ENCODE measurements at places on chromosomes 12 and 14.

DNA sequence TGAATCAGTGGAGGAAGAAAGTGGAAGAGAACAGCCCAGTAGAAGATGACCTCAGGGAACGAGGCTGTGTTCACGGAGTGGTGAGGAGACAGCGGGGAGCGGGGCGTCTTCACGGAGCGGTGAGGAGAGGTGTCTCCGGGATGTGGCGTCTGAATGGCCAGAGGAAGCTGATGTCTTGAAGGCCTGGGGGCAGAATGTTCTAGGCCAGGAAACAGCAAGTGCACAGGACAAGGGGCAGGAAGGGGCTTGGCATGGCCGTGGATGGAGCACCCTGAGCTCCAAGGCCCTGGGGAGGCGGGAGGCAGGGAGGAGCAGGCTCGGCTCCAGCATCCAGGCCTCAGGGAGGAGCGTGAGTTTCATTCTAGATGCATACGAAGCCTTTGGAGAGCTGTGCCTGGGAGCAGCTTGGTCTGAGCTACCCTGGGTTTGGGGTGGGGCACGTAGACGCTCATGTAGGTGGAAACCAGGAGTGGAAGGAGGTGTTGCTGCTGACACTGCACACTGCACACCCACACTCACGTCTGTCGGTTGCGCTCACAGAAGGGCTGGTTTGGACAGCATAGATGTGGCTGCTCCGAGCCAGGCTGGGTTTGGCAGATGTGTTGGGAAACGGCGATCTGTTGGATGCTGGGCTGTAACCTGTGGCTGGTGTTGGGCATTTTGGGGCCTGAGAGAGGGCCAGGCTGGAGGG lies 131.6 kb downstream of the ADGRD1 start:
- no peak for DNase-seq

DNA sequence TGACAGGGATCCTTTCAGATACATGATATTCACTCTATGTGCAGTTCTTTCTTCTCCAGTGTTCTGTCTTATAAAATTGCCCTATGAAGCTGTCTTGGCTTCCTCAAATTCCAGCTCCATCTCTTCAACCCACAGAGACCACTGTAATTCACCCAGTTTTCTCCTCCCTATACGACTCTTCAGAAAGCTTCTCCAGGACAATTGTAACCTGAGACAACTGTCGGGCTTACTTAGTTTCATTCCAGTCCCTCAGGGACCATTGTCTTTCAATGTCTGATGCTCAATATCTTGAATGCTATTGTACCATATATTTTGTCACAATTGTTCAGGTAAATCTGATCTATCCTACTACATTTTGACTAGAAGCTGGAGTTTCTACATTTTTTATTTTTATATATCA lies 345.3 kb downstream of the RPL10L start:
- DNase-seq, result no peak

DNA sequence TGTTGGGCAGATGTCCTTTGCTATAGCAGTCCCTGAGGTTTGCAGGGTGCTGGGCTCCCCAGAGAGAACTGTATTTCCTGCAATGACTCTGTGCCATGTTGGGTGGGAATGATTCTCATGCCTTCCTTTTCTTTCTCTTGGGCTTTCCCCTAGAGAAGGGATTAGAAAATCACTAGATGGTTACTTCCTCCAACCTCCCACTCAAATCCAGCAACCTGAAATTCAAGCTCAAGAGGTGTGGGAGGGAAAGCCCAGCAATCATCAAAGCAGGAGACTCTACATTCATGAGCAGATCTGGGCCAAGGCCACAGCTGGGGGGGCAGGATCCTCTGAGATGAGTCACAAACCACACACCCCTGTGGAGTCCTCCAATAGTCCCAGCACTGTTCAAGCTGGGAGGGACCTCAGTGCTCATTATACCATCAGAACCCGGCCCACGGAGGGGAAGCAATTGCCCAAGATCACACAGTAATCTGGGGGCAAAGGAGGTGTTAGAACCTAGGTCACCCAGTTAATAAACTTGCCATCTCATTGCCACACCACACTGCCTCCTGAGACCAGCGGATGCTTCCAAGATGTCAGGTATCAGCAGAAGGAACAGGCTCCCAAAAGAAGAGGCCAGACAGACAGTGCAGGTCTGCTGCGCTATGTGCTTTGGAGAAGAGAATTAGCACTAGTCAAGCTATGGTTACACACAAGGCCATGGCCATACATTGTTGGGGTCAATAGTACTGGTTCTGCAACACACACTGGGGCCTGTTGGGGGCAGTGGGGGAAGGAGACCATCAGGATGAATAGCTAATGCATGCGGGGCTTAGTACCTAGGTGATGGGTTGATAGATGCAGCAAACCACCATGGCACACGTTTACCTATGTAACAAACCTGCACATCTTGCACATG lies 65.7 kb downstream of the TTC9 start:
- peak; percentile 96 for DNase-seq

GRCh38 chr14:91193069-91193468 lies 51.4 kb downstream of the GPR68 start:
- DNase-seq, result no peak

- no peak for DNase-seq
Observed at GRCh38 chr14:69366761-69367160, 31.3 kb downstream of the ERH start.

GRCh38 chr14:59688224-59689170 lies 111.9 kb upstream of the CCDC175 start:
- DNase-seq, result peak; percentile 50

DNA sequence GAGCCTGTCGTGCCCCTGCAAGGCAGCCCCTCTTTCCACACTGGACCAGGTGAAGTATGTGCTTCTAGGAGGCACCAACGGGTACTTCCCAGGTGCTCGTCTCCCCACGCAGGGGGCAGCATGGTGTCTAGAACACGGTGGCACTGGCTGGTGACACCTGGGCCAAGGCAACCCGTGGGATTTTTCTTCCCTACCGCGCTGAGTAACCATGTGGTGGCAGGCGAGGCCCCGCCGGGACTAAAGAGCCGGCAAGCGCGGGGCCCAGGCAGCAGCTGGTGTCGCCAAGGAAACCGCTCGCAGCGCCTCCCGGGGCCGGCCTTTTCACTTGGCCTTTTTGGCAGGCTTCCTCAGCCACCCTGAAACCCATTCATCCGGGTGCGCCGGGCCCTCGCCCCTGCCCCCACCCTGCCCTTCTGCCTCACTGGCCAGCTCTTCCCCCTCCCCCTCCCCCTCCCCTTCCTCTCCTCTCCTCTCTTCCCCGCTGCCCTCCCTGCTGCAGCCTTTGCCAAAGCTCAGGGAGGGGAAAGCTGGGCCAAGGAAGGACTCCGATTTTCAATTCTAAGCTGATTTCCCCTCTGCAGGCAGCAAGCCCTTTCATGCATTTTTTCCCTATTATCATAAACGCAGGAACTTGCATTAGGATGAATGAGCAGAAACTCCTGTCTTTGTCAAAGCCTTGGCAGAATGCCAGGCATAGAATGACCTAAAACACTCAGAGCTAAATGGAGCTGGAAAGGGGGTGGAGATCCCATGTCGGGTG lies 81.2 kb downstream of the IRF2BPL start:
- DNase-seq, result peak; percentile 92

GRCh38 chr14:24690492-24690891 lies 56.5 kb upstream of the GZMB start:
- no peak for DNase-seq

DNA sequence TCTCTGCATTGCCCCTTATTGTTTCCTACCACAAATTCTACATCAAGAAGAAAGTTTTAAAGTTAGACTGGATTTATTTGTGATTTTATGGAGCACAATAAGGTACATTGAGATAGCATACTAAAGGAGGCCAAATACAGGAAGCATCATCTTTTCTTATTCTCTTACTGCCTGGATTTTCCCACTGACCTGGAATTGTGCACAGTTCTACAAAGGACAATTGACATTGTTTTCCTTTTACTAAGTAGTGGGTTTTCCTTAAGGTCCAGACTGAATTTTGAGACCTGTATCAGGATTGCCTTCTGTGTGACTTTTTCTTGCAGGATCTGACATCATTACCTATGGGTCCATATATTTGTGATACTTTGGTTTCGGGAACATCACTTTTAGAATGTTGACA lies 18.8 kb upstream of the ZNF140 start:
- DNase-seq, result no peak

DNA sequence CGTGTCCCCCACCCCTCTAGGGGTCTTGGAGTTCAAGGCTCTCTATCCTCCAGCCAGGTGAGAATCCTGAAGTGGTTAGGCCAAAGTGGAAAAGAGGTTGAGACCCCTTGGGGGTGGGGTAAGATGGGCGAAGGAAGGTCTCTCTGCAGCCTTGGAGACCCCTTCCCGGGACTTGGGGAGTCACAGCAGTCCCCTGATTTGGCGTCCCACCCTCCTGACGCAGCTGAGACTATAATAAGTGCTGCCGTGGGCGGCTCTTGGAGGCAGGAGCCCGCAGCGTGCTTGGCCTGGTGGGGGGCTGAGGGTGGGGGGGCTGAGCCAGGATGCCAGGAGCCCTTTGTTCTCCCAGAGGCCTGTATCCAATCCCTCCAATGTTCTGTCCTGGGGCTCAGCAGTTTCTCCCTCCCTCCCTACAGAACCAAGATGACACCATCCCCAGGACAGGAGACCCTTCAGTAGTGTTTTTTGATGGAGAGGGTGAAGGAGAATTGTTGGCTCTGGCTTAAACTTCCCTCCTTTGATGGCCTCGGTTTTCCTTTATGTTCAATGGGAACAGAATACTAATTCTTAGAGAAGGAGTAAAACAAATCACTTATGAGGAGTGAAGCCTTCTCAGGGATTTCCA lies 1.5 kb upstream of the AGAP2 start:
- DNase-seq, result no peak

GRCh38 chr12:50924131-50924438 lies 28.3 kb upstream of the HIGD1C start:
- DNase-seq, result no peak

- DNase-seq, result no peak
Observed at GRCh38 chr12:46145881-46146280, 123.0 kb downstream of the SLC38A1 start.

- DNase-seq, result no peak
Observed at GRCh38 chr12:109612975-109613502, 39.4 kb downstream of the MVK start.

DNA sequence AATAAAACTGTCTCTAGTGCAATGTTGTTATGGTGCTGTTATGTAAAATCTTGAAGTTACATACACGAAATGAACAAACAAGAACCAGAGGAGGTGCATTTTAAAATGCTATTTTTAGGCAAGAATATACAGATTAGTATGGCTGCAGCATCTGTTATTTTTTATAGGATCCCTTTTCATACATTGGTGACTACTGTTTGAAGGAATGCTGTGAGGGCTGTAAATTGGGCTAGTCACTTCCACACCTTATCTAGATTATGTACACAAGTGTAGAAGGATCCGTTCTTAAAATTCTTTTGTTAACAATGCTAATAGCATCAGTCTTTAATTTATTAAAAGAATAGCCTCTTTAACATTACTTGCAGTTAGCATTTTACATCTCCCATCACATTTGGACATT lies 284.3 kb upstream of the MDGA2 start:
- peak; percentile 11 for DNase-seq

DNA sequence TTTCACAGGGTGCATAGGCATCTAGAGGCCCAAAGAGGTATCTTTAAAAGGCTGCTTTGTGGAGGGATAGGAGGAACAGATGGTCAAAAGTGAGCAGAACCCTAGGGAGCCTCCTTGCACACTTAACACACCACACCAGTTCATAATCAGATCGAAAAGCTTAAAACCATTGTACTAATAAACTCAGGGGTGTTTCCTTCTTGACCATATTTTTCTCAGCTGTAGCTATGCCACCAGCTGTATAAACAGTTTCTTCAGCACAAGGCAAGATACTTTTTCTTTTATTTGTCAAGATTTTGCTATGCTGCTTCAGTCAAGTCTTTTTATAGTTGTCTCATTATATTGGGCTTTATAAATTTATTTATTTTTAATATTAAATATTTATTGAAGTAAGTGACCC lies 88.7 kb downstream of the RIC8B start:
- no peak for DNase-seq

DNA sequence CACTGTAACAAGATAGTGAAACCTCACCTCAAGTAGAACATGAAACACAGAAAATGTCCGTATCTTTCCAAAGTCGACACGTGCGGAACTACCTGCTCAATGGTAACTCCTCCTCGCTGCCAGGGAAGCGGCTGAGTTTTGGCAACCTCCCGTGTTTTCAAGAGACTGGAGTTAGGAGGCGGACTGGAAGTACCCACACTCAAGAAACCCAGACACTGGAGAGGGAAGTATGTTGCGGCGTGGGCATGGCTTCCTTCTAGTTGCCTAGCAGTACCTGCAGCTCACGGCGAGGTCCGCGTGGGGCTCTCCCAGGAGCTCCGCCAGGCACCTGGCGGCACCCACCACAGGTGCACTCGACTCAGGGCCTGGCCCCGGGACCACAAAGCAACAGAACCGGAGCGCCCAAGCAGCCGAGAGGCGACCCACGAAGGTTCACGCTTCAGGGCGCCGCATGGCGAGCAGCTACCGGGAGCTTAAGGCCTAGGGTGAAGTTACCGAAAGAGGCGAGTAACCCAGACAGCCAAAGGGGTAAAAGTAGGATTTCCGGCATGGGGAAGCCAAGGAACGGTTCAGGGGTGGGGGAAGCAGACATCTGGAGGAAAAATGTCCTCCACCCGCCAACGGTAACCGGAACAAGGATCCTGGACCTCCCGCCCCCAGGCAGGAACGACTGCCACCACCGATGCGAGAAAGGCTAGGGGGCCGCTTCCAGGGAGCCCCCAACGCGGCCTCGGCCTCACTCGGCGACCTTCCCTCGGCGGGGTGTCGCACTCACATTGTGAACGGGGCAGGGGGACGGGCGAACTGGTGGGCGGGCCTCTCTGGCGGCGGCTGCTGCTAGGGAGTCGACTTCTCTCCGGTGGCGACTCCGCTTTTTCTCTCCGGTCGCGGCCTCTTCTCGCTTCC lies 608 bp downstream of the PTGES3 start:
- DNase-seq, result peak; percentile 62

GRCh38 chr14:96166461-96167223 lies 38.0 kb upstream of the BDKRB2 start:
- DNase-seq, result no peak

DNA sequence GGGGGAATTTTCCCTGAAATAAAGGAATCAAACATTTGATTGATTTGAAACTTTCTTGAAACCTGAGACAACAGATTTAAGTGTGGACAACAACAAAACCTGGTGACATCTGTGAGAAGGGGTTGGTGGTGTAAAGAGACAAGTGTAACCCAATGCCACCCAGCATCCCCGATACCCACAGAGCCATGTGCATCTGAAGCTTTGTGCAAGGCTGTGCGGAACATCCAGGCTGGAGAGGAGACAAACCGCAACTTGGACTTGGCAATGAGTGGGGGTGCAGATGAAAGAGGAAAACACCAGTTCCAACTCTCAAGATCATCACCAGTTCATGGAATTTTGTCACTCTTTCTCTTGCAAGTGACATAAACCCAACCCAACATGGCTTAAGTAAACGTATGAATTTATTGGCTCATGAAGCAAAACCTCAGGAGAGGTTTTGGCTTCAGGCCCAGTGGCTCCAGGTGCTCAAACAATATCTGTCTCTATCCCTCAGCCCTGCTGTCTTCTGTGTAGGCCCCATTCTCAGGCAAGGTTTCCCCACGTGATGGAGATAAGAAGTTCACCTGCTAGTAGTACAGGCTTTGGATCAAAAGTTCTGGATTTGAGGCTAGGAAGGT lies 55.2 kb upstream of the NTF3 start:
- peak; percentile 66 for DNase-seq

GRCh38 chr14:50758305-50758704 lies 72.7 kb downstream of the NIN start:
- no peak for DNase-seq

GRCh38 chr14:90382491-90383125 lies 14.2 kb upstream of the CALM1 start:
- DNase-seq, result peak; percentile 82

All from SW480 (cell line).